CD4-positive, alpha-beta T cell treated with Interleukin-6 at 100 ng/mL for 8 hours (primary cell): ENCODE measurements at places on chromosomes 12 and 14.

DNA sequence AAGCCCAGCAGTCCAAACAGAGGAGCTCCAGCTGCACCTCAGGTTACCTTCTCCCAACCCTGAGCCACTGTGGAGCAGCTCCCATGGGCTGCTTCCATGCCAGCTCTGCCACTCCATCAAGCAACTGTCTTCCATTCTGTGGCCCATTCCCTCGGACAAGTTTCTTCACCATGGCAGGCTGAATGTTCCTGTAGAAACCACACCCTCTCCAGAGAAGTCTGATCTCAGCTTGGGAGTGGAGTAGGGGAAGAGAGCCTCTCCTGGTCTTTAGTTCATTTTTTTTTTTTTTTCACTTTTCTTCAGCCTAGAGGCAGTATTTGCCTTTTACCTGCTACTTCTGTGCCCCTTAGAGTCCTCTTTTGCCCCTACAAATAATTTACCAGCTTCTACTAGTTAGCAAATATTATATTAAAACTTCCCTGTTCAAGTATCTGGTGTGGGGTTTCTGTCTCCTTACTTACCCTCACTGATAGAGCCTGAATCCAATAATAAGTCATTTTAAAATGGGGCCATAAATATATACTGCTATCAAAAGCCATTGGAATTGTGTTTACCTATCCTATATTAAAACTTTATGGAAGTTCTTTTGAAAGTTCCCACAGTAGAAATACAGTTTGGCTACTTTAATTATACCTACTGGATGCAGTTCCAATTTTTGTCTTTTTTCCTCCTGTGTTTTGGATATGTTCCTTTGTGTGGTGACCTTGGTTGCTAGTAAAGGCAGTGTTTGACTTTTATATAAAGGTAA lies 11.7 kb upstream of the SLC17A8 start:
- DNase-seq = no peak

DNA sequence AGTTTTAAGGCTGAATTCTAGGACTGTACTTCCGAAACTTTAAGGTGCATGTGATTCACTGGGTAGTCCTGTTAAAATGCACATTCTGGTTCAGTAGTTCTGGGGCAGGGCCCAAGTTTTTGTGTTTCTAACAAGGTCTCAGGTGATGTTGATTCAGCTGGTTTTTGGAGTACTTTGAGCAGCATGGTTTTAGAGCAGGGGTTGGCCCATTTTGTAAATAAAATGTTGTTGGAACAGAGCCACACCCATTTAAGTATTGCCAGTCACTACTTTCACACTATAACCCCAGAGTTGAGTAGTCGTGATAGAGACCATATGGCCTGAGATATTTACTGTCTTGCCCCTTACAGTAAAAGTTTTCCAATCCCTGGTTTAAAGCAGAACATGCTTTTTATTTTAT lies 111.3 kb downstream of the SYNE2 start:
- DNase-seq = no peak

DNA sequence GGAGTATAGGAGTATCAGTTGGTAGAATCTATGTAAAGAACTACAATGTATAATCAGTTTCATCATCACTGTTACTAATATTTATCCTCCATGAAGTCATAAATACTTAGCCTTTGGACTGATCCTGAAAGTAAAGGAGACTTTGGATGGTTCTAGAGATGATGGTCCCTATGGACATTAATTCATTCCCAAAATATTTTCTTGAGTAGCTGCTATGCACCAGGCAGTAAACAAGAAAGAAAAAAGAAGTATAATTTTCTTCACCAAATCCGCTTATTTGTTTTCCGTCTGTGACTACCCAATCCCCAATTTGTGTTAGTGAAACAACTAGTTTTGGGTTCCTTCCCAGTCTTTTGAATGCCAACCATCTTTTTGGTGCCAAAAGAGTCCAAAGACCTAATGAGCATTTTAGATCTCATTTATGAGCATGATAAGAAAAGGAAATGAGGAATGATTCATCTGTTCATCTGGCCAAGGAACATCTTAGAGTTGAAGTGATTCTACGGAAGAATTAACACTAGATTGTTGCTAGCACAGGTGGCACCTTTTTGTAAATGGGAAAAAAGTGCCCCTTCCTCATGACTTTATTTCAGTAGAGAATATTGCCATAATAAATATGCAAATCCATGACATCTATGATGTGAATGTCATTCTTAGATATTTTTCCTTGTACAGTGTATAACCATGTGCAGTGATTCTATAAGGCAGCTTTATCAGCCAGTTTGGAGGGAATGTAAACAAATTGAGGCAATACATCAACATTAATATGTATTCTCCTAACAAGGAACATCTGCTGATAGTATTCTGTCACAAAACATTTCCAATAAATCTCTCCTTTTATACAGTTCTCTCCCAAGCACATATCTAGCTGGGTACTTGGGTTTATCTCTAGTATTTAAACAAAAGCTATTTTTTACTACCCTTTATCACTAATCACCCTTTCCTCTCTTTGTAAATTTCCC lies 85.1 kb upstream of the CCDC91 start:
- no peak for DNase-seq

DNA sequence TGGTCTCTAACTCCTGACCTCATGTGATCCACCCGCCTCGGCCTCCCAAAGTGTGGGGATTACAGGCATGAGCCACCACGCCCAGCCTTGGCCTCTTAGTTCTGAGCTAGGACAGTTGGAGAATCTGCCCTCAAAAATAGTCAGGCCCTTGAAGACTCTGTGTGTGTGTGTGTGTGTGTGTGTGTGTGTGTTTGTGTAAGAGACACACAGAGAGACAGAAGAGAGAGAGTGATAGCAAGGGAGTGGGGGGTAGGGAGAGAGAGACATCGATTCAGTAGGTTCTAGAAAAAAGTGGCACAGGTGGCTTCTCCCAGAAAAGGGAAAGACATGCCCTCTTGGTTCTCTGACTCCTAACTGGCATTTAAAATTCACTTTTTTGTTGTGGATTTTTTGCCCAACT lies 5.4 kb downstream of the HNF1A start:
- no peak for DNase-seq

DNA sequence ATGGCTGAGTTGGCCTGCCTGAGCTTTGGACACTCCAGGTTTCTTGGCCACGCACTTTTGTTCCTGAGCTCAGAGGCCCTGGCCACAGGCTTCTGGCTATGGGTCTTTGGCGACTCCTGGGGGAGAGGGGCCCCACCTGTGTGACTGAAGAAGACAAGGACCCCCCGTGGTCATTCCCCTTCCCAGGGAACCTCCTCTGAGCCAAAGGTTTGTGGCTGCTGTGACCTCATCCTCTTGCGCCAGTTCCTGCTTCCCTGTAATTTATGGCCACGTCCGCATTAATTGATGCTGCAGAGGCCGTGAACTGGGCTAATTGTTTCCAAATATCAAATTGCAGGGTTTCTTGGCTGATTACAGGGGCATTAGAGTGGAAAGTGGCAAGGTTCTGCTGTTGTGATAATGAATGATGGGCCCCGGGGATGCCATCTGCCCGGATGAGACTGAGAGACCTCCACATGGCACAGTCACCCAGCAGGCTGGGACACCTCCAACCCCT lies 27.6 kb upstream of the NOS1 start:
- DNase-seq = no peak

DNA sequence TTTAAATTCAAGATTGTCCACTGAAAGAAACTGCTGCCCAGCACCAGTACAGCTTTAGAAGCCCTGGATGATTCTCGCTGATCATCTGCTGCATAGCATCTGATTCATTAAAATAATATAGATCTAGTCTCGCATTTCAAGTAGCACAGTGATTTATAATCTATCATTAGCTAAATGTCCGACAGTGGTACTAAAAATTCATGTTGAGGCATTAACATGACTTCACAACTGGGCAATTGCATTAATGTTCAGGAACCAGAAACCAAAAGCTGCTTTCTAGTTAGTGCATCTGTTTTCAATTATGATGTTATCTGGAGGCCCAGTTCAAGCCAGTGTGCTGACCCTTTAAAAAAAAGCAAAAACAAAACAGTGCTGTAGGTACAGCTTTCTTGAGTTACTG lies 1987.2 kb upstream of the SEL1L start:
- no peak for DNase-seq
